ENCODE measurements at places on chromosomes 4 and X.

GRCh38 chr4:3598695-3599227 lies 66.5 kb upstream of the LRPAP1 start:
- DNase-seq, result no peak

GRCh38 chr4:1590244-1590643 lies 93.9 kb downstream of the FAM53A start:
- no peak for DNase-seq

DNA sequence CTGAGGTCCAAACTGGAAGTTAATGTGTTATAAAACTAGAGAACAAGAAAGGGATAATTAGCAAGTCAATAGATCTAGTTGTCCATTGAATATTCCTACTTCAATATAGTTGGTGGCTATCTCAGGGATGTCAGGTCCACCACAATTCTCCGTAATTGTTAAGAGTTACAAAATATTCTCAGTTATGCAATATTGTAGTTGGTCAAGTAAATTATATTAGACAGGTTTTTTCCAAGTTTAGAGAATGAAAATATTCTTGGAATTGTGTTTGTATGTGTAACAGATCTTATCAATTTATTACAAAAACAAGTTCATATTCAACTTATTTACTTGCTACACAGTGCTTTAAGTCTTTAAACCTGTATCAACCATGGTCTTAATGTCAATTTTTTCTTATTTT lies 547.4 kb downstream of the SPRY1 start:
- no peak for DNase-seq

DNA sequence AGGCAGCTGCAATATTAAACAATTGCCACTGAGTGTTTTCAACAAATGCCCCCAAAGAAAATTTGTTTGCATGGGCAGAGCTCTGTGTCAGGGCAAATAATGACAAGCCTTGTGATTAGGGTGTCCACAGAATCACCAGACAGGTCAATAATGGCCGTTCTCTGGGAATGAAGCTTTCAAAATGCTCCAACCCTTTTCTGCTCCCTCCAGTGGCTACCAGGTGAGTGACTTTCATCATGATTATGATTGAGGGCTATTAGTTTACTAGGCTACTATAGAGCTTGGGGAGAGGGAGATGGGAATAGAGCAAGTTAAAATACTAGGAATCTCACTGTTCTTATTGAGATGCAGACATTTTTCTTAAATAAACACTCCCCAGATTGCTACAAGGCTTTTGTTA lies 23.5 kb downstream of the IRS4 start:
- no peak for DNase-seq

DNA sequence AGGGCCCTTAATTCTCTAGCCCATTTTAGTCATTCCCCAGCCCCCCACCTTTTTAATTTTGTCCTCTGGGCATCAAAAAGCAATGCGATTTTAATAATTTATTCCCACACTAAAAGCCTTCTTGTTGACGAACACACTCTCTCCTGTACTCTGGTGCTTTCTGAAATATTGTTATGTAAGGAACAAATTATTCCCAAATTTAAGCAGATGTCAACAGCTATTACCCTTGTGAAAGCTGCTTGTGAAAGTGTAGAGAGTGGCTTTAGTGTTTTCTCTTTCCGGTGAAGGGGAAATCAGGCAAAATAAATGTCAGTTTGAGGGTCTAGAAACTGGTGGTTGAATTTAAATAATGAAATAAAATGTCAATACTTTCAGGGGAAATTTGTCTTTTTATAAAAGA lies 221.2 kb upstream of the CNKSR2 start:
- DNase-seq, result no peak

DNA sequence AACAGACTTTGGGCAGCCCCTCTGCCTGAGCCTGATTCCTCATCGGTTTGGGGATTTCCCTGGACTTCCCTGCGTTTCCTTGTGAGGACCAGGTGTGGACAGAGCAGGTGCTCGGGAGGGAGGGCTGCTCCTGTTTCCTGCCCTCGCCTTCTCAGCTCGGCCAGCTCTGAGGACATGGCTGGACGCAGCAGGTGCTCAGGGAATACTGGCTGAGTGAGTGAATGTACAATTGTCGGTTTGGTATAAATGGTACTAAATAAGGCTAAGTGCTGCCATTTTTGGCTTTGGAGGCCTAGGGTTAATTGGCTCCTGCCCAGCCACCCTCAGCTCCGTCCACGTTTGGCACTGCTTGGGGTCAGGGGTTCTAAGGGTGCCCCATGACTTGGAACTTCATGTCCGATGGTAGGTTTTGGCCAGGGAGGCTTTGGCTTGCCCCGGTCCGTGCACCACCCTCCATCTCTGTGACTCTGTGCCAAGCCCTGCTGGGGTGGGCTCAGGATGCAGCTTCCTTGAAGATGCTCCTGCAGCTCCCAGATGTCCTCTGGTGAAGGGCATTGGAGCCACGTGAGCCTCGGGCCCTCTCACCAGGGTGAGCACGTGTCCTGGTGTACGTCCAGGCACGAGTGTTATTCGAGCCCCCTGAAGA lies 45.0 kb upstream of the NKX1-1 start:
- DNase-seq, result no peak

DNA sequence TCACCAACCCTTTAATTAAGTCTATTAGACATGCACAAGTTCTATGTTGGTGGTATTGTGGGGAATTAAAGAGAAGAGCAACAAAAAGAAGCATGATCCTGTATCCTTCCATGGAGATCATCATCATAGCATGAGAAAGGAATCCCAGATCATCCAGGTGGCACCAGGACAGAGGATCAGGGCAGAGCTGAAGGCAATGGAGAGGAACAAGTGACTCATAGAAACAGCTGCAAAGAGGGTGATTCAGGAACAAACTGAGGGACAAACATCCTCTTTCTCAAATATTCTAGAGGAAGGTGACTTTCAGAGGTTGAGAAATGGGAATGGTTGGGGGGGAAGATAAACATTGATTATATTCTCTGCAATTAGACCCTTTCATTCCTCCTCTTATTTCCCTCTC lies 105.5 kb upstream of the OTUD4 start:
- no peak for DNase-seq

GRCh38 chr4:113584407-113585150 lies 177.0 kb downstream of the CAMK2D start:
- no peak for DNase-seq

GRCh38 chr4:5932035-5932568 lies 39.2 kb upstream of the CRMP1 start:
- no peak for DNase-seq

DNA sequence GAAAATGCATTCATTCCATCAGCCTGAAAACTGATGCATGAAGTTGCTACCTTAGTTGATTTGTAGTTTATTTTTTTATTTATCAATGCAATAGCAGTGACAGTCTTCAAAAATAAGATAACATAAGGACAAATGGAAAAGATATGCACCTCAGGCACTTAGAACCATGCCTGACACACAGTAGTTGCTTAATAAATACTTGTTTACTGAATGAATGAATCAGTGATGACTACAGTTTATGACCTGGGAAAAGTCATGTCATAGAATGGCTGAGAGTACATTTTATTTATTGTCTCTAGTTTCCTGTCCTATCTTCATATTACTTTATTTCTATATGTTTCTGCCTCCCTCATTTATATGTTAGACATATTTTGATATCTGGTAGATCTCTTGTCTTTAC lies 171.8 kb downstream of the TLL1 start:
- DNase-seq, result no peak

DNA sequence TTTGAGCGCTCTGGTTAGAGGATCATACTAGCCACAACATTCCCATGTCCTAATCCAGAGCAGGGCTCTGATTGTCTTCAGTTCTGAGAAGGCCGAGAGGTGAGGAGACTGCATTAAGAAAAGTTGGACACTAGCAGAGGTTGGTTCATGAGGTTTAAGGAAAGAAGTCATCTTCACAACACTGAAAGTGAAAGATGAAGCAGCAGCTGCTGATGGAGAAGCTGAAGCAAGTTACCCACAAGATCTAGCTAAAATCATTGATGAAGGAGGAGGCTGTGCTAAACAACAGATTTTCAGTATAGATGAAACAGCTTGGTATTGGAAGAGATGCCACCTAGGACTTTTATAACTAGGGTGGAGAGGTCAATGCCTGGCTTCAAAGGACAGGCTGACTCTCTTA lies 36.8 kb downstream of the RAP1GDS1 start:
- DNase-seq, result no peak

GRCh38 chrX:40719218-40719617 lies 16.1 kb downstream of the MED14 start:
- DNase-seq, result no peak

GRCh38 chr4:113616443-113616842 lies 145.1 kb downstream of the CAMK2D start:
- no peak for DNase-seq

GRCh38 chrX:30992381-30992904 lies 79.4 kb downstream of the FTHL17 start:
- no peak for DNase-seq

- no peak for DNase-seq
Measured at GRCh38 chr4:164639001-164639400, 114.9 kb upstream of the SMIM31 start.

GRCh38 chr4:79882806-79883205 lies 190.2 kb downstream of the ANTXR2 start:
- no peak for DNase-seq

DNA sequence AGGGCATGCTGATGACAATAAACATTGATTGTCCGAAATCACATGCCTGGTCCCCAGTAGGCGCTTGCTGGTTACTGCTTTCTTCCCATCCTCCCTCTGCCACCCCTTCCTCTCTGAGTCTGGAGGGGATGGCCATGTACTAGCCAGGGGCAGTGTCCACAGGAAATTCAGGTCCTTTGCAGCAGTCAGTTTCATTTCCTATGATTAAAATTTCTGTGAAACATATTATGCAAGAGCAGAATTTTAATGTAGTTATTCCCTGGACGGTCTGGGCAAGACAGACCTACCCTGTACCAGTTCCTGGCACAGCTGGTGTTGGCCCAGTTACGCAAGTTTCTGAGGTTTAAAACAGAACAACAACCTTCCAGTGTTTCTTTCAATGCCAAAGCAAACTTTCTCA lies 28.2 kb upstream of the TLR2 start:
- no peak for DNase-seq

- DNase-seq, result no peak
Measured at GRCh38 chrX:819684-820083, 189.1 kb downstream of the SHOX start.

GRCh38 chr4:111512081-111512783 lies 633.0 kb upstream of the FAM241A start:
- no peak for DNase-seq

- no peak for DNase-seq
Measured at GRCh38 chrX:99750721-99751120, 659.4 kb downstream of the PCDH19 start.

GRCh38 chrX:136745215-136746173 lies 35.2 kb downstream of the ARHGEF6 start:
- DNase-seq, result no peak

GRCh38 chrX:119501511-119502148 lies 33.4 kb downstream of the SLC25A5 start:
- no peak for DNase-seq

DNA sequence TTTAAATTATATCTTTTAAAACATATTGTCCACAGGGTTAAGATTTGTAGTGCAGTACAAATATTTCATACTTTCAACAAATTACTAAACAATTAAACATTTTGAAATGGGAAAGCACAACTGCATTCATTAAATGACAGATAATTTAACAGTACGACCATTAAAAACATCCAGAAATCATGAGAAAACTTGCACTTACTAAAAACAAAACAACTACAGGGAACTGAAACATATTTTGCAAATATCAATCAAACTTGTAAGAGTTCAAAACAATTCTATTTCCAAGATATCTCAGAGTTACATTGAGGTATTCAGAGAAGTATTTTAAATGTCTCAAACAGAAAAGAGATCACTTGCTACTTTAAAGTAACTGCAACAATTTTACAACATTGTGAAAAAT lies 478.5 kb upstream of the PCDH10 start:
- DNase-seq, result no peak

DNA sequence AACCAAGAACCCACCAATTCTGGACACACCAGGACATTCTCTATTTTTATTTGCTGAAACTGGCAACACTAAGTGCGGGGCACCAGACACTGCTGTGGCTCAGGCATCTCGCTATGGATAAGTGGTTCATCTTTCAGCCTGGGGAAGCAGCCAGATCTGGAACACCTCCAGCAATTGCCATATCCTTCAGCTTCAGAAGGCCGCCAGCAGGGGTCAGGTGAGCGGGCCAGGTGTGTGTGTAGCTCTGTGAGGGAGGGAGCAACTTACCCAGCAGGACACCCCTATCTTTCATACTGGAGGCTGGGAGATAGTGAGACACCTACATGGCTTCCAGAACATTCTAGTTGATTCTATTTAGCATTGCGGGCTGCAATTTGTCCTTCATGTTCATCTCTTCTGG lies 57.0 kb upstream of the GBA3 start:
- no peak for DNase-seq

DNA sequence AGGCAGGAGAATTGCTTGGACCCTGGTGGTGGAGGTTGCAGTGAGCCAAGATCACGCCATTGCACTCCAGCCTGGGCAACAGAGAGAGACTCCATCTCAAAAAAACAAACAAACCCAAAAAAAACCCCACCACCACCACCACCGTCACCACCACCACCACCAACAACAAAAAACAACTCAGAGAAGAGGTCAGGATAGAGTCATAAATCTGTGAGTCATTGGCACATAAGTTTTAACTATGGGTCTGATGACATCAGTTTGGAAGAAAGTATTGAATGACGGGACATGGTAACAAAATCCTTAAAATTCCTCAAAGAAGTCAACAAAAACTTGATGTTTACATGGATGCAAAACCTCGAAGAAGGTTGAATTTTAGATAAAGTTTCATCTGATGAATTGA lies 288.0 kb upstream of the SFRP2 start:
- DNase-seq, result no peak

DNA sequence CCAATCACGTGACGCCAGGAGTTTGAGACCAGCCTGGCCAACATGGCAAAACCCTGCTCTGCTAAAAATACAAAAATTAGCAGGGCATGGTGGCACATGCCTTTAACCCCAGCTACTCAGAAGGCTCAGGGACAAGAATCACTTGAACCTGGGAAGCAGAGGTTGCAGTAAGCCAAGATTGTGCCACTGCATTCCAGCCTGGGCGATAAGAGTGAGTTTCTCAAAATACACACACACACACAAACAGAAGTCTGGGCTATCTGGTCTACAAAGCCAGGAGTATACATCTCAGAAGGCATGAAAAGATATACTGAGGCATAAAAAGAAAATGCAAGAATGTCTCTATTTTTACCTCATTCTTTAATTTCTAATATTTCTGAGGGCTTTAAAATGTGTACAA lies 11.3 kb downstream of the YTHDC1 start:
- no peak for DNase-seq

- no peak for DNase-seq
Measured at GRCh38 chr4:45442466-45442865, 681.4 kb downstream of the GABRG1 start.

- no peak for DNase-seq
Measured at GRCh38 chr4:179097741-179098140, 1655.5 kb upstream of the AGA start.

GRCh38 chr4:66017671-66018070 lies 347.4 kb upstream of the EPHA5 start:
- no peak for DNase-seq

- peak; percentile 45 for DNase-seq
Measured at GRCh38 chr4:154332681-154333421, 158.7 kb downstream of the DCHS2 start.
